Stimulated activated CD8-positive, alpha-beta memory T cell treated with anti-CD3 and anti-CD28 coated beads, Interleukin-15, amount 100 ng/mL, for 4 hours (primary cell): ENCODE measurements at places on chromosomes 6 and 20.

DNA sequence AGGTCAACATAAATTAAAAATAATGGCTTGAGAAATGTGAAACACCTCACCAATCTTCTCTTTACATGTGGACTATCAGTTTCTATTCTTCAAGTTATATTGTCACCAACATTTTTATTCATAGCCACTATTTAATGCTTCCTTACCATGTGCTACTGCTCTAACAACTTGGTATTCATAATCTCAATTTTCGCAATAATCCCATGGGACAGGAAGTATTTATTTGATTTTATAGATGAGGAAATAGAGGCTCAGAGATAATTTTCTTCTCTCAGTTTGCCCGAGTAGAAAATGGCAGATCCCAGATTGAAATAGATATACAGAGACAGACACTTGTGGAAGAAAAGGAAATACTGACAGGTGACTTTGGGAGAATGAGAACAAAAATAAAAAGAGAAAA is 66.6 kb downstream of the FAM83B start:
- no peak for DNase-seq

- DNase-seq = no peak
Observed at GRCh38 chr6:88220493-88220892, 54.3 kb upstream of the CNR1 start.

DNA sequence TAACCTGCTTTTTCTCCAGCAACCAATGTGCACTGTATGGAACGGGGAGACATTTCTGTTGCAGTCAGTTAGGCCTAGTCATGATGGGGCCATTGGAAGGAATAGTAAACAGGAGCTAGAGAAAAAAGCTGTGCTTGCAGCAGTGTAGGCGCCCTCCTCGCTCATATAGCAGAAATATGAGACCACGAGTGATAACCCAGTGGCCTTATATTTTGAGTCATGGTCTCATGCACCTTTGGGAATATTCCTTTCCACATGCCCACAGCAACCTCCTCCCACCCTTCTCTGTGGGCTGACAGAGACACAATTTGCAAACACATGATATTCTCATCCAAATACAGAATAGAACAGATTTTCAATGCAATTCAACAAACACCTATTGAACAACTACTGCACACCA is 248.9 kb upstream of the CITED2 start:
- no peak for DNase-seq

DNA sequence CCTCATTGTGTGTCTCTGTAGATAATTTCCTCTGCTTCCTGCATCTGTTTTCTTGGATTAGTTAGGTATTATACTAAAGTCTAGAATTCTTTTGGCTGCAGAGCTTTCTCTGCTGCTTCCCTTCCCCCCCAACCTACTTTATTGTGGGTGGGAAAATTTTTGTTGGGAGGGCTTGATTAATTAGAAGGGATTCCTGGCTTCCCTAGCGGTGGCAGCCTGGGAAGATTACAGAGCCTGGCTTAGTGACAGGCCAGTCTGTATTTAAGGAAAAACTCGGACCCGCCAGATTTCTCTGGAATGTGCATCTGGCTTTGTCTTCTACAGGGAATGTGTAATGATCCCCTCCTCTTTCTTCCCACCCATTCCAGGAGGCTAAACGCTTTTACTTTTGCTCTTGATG is 31.2 kb downstream of the SLX4IP start:
- DNase-seq = no peak

DNA sequence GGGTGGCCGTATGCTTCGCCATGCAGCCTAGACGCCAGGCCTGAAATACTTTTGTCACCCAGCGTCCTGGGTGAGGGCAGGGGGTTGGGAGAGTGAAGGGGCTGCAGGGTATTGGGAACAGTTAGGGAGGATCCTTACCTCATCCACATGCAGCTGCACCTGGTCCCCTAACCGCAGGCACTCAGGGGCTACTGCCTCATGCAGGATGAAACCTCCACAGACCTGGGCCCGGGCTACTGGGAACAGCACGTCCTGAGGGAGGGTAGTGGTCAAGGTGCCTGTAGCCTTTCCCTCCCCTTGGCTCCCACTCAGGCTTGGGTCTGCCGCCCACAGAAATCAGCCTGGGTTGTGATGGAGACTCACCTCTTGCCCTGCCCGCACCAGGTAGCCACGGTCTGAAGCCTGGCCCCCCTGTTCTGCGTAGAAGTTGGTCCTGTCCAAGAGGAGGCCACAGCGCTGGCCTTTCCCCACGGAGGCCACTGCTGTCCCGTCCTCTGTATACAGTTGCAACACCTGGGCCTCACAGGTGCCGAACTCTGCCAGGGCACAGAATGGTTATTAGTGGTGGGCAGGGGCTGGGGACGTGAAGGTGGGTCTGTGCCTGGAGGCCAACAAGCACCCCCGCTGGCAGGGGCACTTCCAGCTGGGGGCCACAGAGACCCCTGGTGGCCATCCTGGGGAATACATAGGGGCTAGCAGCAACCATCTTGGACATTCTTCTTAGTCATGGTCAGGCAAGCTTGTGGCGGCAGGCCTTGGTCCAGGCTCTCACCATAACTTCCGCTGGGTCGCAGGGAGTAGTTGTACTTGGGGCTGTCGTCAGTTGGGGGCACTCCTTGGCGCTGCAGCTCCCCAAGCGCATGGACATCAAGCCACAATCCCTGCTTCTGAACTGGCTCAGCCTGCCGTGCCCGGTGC is 8.6 kb downstream of the AARS2 start:
- peak; percentile 5 for DNase-seq
